ENCODE measurements at places on chromosomes 11 and 22.

- H3K4me3 ChIP-seq, result no peak overlapping the region
- H3K27ac ChIP-seq, result no peak overlapping the region
- no peaks in the 10 kb centered on the region for H3K36me3 ChIP-seq
- H3K27me3 ChIP-seq, result no peaks in the 10 kb centered on the region
- DNase-seq, result no peak
Observed at GRCh38 chr11:35978183-35978582, 34.3 kb downstream of the LDLRAD3 start.

- no peaks in the 10 kb centered on the region for H3K27me3 ChIP-seq
- no peak for DNase-seq
- no peaks in the 10 kb centered on the region for H3K36me3 ChIP-seq
- H3K4me3 ChIP-seq, result no peak overlapping the region
- no peak overlapping the region for H3K27ac ChIP-seq
- no peaks in the 10 kb centered on the region for H3K4me1 ChIP-seq
Observed at GRCh38 chr22:23800297-23801237, 13.8 kb downstream of the SMARCB1 start.

DNA sequence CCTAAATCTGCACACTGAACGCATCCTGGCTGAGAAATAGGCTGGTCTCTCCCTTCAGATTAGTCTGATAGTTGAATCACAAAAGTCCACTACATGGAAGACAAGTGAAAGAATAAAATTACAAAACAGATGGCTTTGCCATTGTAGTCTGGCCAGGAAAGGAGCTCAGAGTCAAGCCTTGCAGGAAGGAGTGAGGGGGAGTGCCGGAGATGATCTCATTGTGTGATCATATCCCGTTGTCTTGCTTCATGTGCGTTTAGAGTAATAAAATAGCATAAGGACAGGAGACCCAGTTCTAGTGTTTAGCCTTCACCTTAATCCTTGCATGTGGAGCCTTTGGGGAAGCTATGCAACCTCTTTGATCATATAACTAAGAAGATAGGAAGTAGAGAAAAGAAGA is 666.7 kb upstream of the RAG2 start:
- H3K4me3 ChIP-seq, result no peak overlapping the region
- no peak for DNase-seq
- H3K27me3 ChIP-seq, result no peaks in the 10 kb centered on the region
- H3K27ac ChIP-seq, result no peak overlapping the region
- no peaks in the 10 kb centered on the region for H3K4me1 ChIP-seq

DNA sequence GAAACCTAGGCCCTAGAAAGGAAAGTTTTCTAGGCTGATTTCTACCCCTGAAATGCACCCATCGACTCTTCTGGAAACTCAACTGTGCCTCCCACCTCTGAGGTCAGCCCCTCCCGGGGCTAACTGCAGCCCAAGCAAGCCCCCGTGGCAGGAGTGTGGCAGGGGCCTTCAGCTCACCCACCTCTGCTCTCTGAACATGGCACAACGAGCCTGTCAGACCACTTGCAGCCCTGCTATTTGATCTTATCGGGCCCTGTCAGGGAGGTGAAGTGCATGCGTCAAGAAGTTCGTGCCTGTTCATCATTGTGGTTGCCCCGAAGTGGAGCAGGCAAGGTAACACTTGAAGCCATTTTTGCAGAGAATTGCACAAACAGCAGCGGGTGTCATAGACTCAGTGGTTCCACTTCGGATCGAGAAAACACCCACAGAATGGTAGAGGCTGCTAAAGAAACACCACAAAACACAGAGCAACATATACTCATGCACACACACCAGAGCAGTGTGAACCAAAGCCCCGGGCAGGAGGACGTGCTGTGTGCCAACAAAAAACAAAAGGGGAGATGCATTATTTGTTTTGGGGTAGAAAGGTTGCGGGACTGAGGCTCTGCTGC is 262.7 kb downstream of the ETS1 start:
- H3K36me3 ChIP-seq, result no peaks in the 10 kb centered on the region
- peaks cover 6% of the 10 kb centered on the region for H3K4me1 ChIP-seq
- no peak overlapping the region for H3K27ac ChIP-seq
- peak; percentile 20 for DNase-seq

DNA sequence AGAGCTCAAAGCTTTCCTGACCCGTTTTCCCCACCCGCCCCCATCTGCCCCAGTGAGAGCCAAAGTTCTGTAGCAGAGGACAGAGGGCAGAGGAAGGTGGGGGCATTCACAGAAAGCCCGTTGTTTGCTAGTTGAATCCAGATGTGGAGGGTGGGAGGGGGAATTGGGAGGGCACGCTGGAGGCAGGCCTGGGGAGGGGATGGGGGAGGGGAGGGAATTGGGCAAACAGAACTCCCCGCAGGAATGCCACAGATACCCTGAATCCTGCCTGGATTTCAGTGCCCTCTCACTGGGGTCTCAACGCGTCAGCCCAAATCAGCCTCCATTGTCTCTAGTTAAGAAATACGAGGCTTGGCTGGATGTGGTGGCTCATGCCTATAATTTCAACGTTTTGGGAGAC is 12.9 kb upstream of the OAF start:
- no peak overlapping the region for H3K27ac ChIP-seq
- H3K27me3 ChIP-seq, result no peaks in the 10 kb centered on the region
- H3K4me3 ChIP-seq, result no peak overlapping the region
- no peaks in the 10 kb centered on the region for H3K4me1 ChIP-seq
- no peak for DNase-seq

DNA sequence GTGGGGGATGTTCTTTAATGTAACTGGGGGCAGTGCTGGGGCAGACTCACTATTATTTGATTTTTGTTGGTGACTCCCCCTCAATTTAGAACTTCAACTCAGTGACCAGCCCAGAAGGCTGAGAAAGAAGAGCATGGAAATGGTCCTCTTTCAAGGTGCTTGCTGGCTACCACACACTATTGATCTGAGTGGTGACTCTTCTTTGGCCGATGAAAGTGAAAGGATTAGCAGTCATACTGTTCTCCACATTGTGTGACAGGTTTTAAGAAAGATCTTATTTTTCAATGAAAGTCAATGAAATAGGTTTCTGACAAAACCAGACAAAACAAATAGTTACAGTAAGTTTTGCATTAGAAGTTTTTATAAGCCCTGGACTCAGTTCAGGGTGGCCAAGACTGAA is 29.9 kb downstream of the NLRP14 start:
- no peaks in the 10 kb centered on the region for H3K4me1 ChIP-seq
- H3K4me3 ChIP-seq, result no peak overlapping the region
- H3K36me3 ChIP-seq, result no peaks in the 10 kb centered on the region
- H3K27me3 ChIP-seq, result no peaks in the 10 kb centered on the region

DNA sequence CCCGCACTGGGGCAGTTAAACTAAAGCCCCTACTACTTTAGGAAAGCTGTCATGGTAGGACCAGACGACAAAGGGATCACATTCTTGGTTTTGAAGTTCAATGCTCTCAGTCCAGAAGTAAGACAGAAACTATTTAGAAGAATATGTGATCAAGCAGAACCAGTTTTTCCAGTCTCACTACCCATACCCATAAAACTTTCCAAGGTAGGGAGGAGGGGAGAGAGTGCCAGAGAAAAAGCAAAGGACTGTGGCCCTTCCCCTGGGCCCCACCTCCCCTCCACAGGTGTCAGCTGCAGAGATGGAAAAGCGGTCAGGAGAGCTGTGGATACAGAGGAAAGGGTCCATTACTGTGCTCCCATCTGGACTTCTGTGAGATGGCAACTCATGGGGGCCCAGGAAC is 587.1 kb downstream of the SOX6 start:
- H3K36me3 ChIP-seq, result no peaks in the 10 kb centered on the region
- H3K4me3 ChIP-seq, result no peak overlapping the region
- H3K27ac ChIP-seq, result no peak overlapping the region
- H3K4me1 ChIP-seq, result no peaks in the 10 kb centered on the region

Measured in gastrocnemius medialis (tissue), 4 donors.